ENCODE measurements at places on chromosomes 3 and 15.

DNA sequence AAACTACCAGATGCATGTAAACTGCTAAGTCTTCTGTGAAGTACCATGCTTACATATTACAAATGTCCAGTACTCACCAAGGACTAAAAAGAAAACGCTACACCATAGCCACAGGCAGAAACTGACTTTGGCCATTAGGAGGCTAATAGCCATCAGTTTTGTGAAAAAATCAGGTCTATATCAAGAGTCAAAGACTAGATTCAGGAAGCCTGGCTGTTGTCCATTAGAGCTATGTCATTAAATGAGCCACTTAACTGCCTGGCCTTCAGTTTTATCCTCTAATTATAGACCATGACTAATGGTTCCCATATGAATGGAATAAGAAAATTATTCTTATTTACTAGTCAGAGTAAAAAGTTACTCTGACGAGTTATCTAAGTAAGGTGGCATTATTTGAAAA, 144.1 kb downstream of the VPS13C start:
- no peak for DNase-seq

DNA sequence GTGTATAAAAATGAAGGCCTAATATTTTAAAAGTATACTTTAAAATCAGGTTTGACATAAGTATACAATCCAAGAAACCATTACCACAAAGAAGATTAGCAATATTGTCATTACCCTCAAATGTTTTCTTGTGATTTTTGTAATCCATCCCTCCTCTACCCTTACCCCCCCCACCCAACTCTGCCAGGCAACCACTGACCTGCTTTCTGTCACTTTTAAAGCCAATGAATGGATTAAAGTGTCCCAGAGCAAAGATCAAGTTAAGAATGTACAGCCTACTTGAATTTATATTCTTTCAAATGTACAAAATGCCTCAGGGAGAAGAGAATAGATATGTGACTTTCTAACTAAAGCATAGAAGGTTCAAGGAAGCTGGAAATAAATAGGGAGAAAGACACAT, 1038.8 kb upstream of the GBE1 start:
- no peak for DNase-seq

GRCh38 chr15:101411085-101411484, 78.4 kb downstream of the PCSK6 start:
- DNase-seq, result no peak

- no peak for DNase-seq
Observed at GRCh38 chr3:152377184-152377570, 108.4 kb downstream of the MBNL1 start.

- no peak for DNase-seq
Observed at GRCh38 chr3:142844339-142844977, 44.4 kb downstream of the PCOLCE2 start.

DNA sequence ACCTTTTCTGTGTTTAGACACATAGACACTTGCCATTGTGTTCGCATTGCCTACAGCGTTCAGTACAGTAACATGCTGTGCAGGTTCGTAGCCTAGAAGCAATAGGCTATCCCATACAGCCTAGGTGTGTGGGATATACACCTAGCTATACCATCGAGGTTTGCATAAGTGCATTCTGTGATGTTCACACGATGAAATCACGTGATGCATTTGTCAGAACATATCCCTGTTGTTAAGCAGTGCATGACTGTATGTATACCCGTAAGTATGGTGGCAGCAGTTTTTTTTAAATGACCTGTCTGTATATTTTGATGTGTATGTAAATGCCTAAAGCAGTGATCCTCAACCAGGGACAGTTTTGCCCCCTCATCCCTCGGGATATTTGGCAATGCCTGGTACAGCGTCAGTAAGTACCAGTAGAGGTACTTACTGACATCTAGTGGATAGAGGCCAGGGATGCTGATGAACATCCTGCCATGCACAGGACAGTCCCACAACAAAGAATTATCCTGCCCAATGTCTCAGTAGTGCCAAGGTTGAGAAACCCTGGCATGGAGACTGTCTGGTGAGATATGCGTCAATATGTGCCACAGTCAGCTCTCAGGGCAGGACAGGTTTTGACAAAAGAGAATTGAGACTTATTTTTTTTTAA, 129.1 kb downstream of the HCN4 start:
- no peak for DNase-seq

DNA sequence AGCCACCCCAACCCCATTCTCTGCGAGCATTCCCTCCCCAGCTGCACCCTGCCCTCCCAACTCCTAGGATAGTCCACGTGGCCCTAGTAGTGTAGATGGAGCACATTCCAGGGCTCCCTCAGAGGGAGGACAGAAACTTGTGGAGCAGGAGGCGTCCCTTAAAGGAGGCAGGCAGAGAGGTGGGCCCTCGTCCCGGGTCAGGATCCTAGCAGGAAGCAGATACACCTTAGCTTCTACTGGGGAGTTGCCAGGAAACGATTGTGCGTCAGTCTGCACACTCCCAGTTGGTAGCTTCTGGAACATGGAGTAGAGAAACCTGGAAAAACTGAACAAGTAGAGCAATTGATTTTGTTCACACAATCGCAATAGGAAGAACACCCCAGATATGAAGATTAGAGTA, 43.9 kb upstream of the KLHL25 start:
- no peak for DNase-seq

GRCh38 chr3:82080792-82081191, 319.3 kb upstream of the GBE1 start:
- no peak for DNase-seq

GRCh38 chr3:65758438-65758837, 280.3 kb downstream of the MAGI1 start:
- no peak for DNase-seq

- DNase-seq, result no peak
Observed at GRCh38 chr15:26223720-26224119, 360.6 kb upstream of the ATP10A start.

GRCh38 chr15:55574096-55574495, 14.0 kb downstream of the PYGO1 start:
- DNase-seq, result no peak

DNA sequence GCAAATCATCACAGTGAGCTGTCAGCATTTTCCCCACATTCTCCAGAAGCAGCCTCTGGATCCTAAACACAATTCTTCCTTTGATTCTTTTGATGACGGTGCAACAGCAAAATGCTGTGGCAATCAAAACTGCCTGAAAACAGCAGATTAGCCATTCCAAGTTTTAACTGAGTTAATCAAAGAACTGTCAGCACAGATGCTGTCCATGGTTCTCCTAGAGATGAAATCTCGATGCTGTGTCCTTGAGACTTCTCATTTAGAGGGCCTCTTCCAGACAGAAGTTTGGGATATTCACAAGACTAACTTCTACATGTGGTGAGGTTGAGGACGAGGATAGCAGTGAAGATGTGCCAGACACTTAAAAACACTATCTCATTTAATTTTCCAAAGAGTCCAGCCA, 50.4 kb upstream of the GYG1 start:
- no peak for DNase-seq

- no peak for DNase-seq
Observed at GRCh38 chr3:131282379-131282778, 99.2 kb upstream of the NUDT16 start.

GRCh38 chr15:47725051-47725450, 7.7 kb downstream of the SEMA6D start:
- DNase-seq, result no peak

- peak; percentile 79 for DNase-seq
Observed at GRCh38 chr3:52317208-52318000, 1.3 kb downstream of the DNAH1 start.

DNA sequence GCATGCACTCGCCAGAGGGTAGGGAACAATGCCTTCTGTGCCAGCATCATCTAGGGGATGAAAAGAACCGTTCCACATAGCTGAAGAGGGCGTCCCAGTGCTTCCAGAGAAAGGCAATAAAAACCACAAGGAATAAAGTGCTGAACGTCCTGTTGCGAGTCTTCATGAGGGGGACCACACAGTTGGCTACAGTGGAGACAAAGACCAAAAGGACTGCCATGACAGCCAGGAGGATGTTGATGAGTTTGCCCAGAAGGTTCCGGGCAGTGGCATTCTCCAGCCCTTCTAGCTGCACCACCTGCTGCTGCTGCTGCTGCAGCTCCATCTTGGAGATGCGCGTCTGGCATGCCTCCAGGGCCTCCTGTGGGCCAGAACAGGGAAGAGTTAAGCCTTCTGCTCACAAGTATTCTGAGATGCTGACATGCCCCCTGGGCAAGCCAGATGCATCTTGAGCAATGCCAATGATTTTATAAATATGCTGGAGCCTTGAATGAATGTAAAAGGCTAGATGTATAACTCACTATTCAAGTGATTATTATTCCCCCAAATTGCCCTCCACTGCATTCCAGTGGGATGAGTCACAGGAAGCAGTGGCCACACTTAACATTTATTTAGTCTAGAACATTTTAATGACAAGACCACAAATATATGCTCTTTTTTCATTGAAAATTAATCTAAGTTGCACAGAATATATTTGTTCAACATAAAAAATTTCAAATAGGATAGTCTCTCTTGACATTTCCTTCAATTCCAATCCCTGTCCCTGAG, 45.1 kb upstream of the PLXND1 start:
- no peak for DNase-seq

Data from stimulated activated CD4-positive, alpha-beta T cell treated with anti-CD3 and anti-CD28 coated beads, Interleukin-15, amount 100 ng/mL, for 24 hours (primary cell).